Smooth muscle cell of the umbilical artery (primary cell): ENCODE measurements at places on chromosomes 12 and 14. TPM values are rescaled to one million over a fixed set of nuclear protein-coding genes. Genes with fewer than 3 reads are reported as not detected.

RNU4-1 gene
- under 0.01 TPM in 1 of 2 replicates, not detected in the other for total RNA-seq

PLEKHG3 gene
- total RNA-seq, result 0.59 and 5.3 TPM in 2 replicates

KLRC4 gene
- total RNA-seq, result not detected in 2 replicates

FLRT2 gene
- total RNA-seq, result 50.6 and 87.9 TPM in 2 replicates

FOXM1 gene
- total RNA-seq, result 1.2 and 9.9 TPM in 2 replicates

SYCP3 gene
- 0.30 and 0.32 TPM in 2 replicates for total RNA-seq

LAG3 gene
- total RNA-seq, result 0.05 TPM in 1 of 2 replicates, not detected in the other

TRHDE gene
- total RNA-seq, result 49.7 and 78.4 TPM in 2 replicates

SERPINA1 gene
- 0.30 and 0.32 TPM in 2 replicates for total RNA-seq

SCN8A gene
- 38.6 and 47.1 TPM in 2 replicates for total RNA-seq
